ENCODE measurements at places on chromosomes 11 and 22.

GRCh38 chr11:67605231-67606011 is 1.3 kb upstream of the NDUFV1 start:
- DNase-seq = no peak

- DNase-seq = no peak
Observed at GRCh38 chr11:104772806-104773241, 125.4 kb downstream of the CASP12 start.

GRCh38 chr11:33885338-33886005 is 6.4 kb downstream of the LMO2 start:
- no peak for DNase-seq

DNA sequence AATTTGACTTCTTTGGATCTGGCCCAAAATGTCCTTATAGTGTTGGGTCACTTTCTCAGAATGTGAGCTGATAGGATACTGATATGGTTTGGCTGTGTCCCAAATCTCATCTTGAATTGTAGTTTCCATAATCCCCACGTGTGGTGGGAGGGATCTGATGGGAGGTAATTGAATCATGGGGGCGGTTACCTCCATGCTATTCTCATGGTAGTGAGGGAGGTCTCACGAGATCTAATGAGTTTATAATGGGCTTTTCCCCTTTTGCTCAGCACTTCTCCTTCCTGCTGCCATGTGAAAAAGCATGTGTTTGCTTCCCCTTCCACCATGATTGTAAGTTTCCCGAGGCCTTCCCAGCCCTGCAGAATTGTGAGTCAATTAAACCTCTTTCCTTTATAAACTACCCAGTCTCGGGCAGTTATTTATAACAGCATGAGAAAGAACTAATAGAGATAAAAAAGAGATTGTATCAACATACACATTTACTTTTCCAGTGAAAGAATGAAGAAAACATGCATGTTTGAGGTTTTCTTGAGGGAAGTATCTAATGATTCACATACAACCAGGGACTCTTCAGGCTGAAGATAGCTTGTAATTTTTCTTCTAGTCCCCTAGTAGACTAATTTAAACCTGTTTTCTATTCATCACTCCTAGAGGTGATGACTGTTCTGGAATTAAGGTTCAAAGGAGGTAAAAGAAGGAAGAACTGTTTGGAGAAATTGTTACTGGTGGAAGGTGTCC is 17.3 kb upstream of the CSTF3 start:
- DNase-seq = no peak

GRCh38 chr11:45048870-45049691 is 97.4 kb upstream of the PRDM11 start:
- no peak for DNase-seq

DNA sequence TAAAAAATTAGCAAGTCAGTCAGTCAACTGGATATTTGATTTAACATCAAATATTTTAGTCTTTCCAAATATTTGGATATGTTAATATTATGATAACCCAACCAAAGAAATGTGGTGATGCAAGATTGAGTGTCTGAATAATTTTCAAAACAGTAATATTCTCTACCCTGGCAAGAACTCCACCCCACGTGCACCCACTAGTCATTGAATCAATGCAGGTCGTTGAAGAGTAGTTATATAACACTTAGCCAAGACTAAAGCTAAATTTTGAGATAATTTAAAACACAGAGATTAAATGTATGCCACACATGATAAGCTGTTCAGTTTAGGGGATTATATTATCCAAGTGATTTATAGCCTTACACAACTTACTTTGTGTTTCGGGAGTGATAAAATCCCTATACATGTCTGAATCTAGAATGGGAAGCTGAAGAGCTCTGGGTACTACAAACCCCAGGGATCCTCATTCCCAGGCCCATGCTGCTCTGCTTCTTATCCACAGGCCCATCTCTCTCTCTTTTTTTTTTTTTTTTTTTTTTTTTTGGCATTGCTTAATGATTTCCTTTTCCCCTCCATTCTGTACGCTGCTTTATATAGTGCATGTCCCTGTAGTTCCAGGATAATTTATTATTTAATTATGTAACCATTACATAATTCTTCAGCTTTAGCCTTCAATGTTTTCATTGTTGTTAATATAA is 392.9 kb downstream of the NTM start:
- no peak for DNase-seq

GRCh38 chr11:45213316-45213665 is 66.9 kb downstream of the PRDM11 start:
- DNase-seq = no peak

DNA sequence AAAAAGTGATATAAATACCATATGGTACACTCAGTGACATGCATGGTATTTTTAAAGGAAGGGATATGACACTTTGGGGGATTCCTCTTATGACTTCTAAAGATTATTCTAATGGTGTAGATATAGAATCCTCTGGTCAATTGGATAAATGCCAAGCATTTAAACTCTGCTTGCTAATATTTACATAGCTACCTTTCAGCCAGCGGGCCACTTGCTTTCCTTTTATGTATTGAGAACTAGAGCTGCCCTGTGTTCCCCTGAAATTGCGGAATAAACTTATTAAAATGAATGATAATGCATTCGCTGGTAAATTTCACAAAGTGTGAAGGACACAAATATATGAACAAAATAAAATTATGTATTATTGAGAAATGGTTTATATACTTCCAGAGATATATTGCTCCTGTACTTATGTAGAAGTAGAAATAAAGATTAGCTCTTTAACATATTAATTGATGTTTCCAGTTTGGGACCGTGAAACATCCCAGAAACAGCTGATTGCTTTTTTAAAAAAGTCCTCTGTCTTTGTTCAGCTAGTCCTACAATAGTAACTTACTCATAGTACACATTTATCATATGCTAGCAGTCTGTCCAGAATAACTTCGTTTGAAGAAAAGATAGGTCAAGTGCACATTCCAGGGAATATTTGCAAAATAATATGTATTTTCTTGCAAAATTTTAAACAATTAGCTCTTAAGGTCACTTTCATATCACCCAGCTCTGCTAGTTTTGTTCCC is 40.1 kb upstream of the CARD18 start:
- DNase-seq = no peak

DNA sequence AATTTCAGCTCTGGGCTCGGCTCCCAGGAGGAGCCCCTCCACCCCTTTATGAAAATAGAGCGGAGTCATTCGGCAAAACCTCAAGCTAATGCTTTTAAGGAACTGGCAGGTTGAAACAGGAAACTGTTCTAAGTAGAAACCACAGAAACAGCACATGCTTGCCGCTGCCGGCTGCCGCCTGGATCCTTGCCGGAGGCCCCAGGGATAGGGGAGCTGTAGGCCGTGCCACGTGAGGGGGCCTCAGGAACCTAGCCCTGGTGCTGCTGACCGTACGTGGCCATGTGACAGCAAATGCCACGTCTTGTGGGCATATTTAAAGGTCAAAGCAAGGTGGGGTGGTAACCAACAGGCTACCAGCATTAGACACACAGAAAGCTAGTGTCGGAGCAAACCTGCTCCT is 77.9 kb upstream of the TIMP3 start:
- no peak for DNase-seq

GRCh38 chr11:13720940-13721339 is 52.5 kb downstream of the FAR1 start:
- DNase-seq = no peak

DNA sequence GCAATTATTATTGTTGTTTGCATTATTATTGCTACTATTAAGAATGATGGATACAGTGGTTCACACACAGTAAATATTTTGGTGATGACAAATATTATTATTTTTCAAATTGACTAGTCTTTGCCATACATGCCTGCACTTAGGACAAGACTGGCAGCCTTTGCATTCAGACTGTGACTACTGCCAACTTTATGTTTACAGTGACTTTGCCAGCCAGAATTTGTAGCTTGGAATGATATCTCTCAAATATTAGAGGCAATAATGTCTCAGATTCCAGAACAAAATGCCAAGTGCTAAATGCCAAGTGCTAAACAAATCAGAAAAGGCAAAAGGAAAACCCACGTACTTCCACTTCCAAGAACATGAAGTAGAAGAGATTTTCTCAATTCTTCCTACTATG is 823.1 kb downstream of the DLG2 start:
- no peak for DNase-seq

- DNase-seq = peak; percentile 32
Observed at GRCh38 chr11:19868281-19868821, 155.7 kb downstream of the NAV2 start.
